Stimulated activated CD4-positive, alpha-beta T cell treated with anti-CD3 and anti-CD28 coated beads, TNF-alpha, amount 100 ng/mL, for 24 hours (primary cell): ENCODE measurements at places on chromosomes 12 and 14.

DNA sequence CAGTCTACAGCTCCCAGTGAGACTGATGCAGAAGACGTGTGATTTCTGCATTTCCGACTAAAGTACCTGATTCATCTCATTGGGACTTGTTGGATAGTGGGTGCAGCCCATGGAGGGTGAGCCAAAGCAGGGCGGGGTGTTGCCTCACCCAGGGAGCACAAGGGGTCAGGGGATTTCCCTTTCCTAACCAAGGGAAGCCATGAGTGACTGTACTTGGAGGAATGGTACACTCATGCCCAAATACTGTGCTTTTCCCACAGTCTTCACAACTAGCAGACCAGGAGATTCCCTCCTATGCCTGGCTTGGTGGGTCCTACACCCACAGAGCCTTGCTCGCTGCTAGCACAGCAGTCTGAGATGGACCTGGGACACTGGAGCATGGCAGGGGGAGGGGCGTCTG, 21.0 kb upstream of the ABCC9 start:
- no peak for DNase-seq

- DNase-seq, result peak; percentile 41
Measured at GRCh38 chr12:107670999-107671643, 14.5 kb upstream of the PWP1 start.

GRCh38 chr14:26933431-26933830, 335.6 kb upstream of the NOVA1 start:
- DNase-seq, result no peak

DNA sequence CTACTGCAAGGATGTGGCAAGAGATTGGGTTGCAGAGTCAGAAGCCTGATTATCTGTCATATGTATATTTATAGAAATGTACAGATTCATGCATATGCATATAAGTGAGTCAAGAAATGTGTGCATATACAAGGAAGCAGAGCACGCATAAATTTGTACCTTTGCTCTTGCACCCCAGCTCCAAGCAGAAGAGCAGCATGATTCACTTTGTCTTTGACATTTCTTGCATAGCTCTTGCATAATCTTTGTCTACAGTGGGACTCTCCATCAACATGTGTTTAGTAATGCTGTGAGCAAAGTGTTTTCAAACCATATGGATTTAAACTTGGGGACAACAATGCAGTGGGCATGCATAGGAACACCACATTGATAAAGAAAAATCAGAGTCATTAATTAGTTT, 330.7 kb upstream of the DCN start:
- no peak for DNase-seq

- DNase-seq, result no peak
Measured at GRCh38 chr12:124484067-124484466, 83.3 kb downstream of the NCOR2 start.

- DNase-seq, result no peak
Measured at GRCh38 chr14:55071870-55072640, 20.6 kb downstream of the MAPK1IP1L start.

GRCh38 chr12:68832504-68832867, 24.5 kb downstream of the MDM2 start:
- DNase-seq, result no peak

DNA sequence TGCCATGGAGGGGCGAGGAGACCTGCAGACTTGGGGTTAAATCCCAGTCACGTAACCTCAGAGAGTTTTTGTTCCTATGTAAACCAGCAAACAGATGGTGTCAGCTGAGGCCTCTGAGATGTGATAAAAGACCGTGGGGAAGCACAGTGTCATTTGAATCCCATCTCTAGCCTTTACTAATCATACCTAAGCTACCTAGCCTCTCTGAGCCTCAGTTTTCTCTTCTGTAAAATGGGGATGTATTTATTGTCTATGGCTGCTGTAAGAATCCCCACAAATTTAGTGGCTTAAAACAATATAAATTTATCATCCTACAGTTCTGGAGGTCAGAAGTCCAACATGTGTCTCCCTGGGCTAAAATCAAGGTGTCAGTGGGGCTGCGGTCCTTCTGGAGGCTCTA, 33.9 kb downstream of the FOXN4 start:
- no peak for DNase-seq

DNA sequence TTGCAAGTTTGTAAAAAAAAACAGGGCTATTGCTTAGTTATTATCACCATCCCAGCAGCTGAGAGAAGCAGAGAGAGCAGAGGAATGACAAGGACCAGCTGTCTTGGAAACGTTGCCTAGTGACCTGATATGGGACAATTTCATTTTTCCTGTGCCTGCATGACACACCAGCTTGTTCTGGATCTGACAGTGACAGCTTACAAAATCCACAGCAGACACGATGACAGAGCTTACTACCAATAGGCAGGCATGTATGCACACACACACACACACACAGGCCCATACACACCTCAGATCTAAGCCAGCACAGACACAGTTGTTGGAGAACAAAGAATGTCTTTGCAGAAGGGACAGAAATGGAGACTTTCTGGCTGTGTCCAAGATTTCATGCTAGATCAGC, 25.4 kb downstream of the HSPB8 start:
- DNase-seq, result no peak

GRCh38 chr14:54718046-54718445, 151.1 kb downstream of the SAMD4A start:
- no peak for DNase-seq

DNA sequence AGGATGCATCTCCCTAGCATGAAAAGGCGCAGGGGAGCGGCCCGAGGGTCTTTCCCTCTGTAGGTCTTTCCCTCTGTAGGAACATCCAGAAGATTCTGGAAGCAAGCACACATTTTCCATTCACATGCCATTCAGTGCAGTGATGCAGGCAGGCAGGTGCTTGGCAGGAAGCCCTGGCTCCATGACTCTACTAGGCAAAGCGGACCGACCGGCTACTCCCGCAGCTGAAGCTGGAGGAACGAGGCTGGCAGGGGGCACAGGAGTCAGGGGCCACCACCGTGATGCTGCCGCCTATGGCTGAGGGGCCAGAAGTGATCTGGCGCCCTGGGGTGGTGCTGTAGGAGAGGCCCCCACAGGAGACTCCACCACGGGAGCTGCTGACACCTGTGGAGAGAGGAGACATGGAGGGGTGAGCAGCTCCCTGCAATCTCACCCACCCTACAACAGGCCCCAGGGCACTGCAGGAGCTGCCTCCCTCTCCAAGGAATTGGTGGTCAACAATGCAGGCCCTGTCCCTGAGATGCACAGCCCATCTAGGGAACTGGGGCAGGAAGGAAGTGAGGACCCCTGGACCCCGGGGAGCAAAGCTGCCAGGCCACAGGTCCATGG, 6.5 kb downstream of the KRT85 start:
- DNase-seq, result no peak

DNA sequence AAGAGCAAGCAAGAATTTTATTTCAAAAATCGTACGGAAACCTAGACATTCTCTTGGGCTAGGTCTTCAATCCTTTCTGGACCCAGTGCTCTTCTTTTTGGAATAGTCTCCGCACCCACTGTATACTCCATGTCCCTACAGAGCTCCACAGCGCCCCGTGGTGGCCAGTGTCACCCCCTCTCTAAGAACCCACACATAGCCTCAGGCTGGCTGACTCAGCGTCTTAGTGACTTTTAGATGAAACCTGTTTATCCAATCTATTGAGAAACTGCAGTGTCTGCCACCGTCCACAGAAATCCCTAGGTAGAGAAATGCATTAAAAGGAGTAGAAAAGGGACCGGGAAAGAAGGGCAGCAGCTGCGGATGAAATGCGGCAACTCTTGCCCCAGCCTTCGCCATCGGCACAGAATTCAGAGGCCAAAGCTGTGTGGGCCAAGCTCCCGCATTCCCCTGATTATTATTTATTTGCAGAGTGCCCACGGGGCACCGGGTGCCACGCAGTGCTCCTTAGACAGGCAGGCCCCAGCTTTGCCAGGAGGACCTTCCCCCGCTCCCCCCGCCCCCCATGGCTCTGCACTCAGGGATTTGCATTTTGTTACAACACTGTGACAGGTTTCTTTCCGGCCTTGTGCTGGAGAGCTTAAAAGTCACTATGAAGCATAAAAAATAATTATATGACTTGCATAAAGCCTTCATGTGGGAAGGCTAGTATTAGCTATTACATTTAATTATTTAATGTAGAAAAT, 170.1 kb upstream of the FKBP4 start:
- no peak for DNase-seq

DNA sequence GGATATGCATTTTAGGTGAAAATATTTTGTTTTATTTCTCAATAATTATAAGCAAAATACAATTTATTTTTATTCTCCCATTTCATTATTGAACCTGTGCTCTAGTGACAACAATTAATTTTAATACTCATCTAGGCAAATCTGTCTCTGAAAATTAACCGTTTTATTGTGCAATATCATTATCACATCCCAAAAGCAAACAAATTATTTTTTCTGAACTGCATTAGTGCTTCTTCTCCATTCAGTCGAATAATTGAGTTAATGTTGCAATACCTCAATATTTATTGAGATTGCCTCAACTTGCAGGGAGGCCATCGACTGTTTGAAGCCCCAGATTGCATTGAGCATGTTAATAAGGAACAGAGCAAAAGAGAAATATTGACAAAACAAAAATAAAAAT, 303.2 kb upstream of the LRFN5 start:
- no peak for DNase-seq

DNA sequence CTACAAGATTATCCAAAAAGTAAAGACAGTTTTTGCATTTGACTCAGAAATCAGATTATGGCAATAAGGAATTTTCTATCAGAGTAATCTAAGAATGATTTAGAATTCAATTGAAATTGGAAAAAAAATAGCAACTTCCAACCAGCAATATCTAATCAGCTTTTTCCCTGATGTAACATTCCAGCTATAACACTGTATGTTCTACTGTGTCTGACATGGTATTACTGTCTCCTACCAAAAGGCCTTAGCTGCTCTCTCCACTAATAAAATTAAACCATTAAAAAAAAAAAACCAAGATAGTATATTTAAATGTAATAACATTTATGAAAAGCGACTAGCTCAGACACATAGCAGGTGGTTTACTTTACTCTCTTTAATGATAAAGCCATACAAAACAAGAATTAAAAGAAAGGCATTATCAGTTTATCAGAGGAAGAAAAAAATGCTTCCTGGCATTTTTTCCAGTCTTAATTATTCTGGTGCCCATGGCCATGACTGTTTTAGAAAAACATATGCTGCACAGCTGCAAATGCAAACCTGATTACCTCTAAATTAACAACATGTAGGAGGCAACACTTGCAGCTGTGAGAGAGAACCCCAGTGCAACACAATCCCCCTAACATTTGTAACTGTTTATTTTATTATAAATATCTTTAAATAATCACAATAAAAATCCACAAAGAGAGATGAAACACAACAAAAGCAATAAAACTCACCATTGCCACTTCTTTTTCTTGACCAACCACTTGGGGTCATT, 28.8 kb downstream of the PHLDA1 start:
- no peak for DNase-seq

- no peak for DNase-seq
Measured at GRCh38 chr14:54488318-54488645, 498 bp downstream of the GMFB start.

GRCh38 chr12:66409195-66409871, 107.0 kb downstream of the HELB start:
- DNase-seq, result peak; percentile 8

- no peak for DNase-seq
Measured at GRCh38 chr14:66613344-66613743, 105.4 kb downstream of the GPHN start.

DNA sequence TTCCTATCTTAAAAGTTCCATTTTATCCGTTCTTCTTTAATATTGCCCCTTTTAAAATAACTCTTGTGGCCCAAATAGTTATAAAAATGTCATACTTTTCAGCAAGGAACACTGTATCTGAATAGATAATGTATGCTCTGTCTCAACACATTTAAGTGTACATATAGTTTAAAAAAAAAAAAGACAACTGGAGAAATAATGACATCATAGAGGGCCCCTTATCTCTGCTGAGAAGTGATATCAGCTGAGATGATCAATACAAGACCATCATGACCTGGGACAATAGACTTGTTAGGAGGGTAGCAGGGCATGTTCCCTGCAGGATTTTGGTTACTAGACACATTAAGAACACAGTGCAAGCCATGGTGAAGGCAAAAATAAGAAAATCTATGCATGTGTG, 77.5 kb downstream of the PEBP1 start:
- no peak for DNase-seq

- DNase-seq, result peak; percentile 12
Measured at GRCh38 chr12:21656905-21657325, 727 bp downstream of the LDHB start.

DNA sequence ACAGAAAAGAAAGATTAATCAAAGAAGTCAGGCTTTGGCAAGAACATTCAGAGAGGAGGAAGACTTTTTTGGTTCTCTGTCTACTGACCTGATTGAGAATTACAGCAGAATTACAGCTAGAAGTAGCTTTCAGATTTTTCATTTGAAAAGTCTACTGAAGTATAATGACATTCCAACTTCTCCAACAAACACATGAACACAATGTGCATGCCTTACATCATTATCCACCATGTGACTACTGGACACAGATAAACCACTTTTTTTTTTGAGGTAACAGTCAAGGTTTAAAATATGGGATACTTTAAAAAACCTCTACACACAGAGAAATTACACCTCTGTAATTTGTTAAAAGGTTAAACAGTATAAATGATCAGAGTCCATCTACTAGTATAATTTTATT, 12.3 kb downstream of the BTBD7 start:
- DNase-seq, result no peak

DNA sequence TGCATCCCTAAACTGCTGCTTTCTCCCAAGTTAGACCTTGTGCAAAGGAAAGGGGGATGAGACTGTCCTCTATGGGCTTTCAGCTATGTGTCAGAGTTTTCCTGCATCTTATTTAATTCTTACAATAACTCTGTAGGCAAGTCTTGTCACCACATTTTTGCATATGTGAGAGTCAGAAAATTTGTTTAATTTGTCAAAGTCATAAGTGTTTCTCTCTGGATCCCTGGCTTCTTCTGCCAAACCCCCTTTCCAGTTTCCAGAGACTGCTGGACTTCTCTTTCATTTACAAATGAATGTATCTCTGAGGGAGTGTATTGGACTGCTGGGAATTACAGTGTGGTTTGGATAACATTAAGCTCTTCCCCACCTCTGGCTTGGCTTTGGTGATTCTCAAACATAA, 877.6 kb upstream of the SEL1L start:
- DNase-seq, result no peak

DNA sequence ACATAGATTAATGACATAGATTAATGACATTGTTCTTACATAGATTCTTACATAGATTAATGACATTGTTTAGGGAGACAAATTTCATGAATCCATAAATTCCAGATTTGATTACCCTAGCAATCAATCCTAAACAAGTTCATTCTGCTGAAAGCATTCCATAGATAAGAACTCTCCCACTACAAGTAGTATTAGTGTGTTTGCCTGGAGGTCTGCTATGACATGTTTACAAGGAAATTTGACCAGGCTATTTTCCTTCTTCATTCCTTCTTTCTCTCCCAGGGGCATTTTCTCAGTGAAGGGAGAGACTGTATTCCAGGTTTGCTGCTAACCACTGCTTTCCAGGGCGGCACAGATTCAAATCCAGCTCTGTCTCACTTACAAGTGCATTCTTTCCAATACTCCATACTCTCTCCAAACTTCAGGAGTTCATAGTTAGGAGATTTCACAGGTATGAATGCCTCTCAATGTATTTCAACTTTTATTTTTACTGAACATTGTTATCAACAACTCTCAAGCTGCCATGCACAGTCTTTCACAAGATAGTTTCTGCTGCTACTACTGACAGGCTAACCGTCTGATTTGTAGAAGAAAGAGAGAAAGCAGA, 134.5 kb downstream of the SLC38A1 start:
- DNase-seq, result no peak
